Stimulated activated CD4-positive, alpha-beta T cell treated with anti-CD3 and anti-CD28 coated beads, Interleukin-1b, Interleukin-23, amount 100 ng/mL, for 1 hour (primary cell): ENCODE measurements at places on chromosomes 2 and 18.

DNA sequence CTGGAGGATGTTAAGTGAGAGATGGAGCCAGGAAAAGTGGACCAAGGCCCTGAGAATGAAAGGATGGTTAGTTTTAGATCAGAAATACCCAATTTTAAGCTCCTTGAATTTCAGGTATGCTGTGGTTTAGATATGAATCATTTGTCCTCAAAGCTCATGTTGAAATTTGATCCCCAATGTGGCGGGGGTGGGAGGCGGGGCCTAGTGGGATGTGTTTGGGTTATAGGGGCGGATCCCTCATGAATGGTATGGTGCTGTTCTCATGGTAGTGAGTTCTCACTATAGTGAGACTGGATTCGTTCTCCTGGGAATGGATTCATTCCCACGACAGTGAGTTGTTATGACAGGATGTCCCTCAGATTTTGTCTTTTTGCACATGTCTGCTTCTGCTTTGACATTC is 11.4 kb downstream of the MYO5B start:
- DNase-seq, result no peak

GRCh38 chr2:105725388-105725787 is 19.3 kb upstream of the NCK2 start:
- DNase-seq, result no peak

- no peak for DNase-seq
Measured at GRCh38 chr2:169189132-169189531, 119.8 kb downstream of the DHRS9 start.

DNA sequence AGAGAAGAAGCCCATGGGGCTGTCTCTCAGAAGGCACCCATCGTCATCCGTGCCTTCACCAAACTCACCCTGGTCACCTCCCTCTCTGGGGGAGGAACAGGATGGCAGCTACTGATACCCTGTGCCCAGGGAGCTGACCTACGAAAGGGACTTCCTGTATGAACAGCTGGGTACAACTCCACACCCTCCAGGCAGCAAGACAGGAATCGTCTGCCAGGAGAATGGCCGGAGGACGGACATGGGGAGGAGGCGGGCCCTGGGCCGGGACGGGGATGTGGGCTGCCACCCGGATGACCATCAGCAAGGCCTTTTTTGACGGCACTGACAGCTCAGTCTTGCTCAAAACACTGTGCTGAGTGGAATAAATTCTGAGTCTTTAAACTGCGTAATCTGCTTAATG is 243.6 kb downstream of the HDAC4 start:
- DNase-seq, result no peak

- DNase-seq, result no peak
Measured at GRCh38 chr2:60497500-60497899, 56.0 kb downstream of the BCL11A start.

DNA sequence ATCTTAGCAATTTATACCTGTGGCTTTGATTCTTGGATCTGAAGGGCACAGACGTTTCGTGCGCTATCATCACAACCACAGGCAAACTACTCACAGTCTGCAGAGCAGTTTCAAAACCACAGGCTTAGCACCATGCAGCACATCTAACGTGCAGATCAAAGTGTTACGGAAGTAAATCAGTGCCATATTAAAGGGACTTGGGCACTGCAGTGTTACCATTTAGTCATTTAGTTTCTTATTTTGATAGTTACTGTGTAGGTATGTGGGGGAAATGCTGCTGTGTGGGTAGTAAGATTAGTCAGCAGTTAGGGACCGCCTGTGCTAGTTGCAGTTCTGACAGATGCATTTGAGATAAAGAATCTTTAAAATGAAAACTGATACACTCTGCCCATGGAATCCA is 384.0 kb downstream of the NBAS start:
- peak; percentile 12 for DNase-seq

DNA sequence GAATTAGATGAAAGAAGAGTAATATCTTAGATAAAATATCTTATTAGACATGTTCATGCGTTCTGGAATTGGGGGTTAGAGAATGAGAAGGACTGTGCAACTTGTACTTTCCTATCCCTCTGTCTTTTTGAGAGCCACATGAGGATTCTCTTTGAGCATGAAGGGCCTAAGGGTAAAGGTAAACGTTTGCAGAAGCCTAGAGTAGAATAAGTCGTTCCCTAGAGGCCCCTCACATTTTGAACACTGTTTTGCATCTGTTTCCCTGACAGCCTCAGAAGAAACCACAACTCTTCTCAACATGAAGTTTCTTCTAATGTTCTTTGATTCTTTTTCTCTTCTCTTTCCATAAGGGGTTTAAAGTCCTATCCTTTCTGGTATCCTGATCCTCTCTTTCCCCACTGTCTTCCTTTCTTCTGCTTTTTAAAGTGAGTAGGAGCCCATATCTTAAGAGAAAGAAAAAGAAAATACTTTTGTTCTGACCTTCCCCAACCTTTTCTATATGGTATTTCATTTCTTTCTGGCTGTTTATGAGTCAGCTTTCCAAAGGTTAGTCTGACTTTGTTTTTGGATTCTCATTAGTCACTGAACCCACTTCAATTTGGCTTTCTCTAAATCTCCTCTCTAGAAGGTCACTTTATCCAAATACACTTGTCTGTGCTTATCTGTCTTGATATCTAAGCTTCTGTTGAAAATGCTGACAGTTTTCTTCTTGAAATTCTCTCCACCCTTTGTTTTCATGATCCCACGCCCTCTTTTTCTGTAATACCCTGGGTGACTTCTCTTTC is 34.8 kb downstream of the PPP1R1C start:
- no peak for DNase-seq

GRCh38 chr2:55885127-55885943 is 38.2 kb downstream of the EFEMP1 start:
- no peak for DNase-seq

- DNase-seq, result peak; percentile 19
Measured at GRCh38 chr18:47754311-47755101, 176.0 kb downstream of the SMAD2 start.

- DNase-seq, result no peak
Measured at GRCh38 chr2:202377207-202377761, 1.2 kb downstream of the BMPR2 start.

DNA sequence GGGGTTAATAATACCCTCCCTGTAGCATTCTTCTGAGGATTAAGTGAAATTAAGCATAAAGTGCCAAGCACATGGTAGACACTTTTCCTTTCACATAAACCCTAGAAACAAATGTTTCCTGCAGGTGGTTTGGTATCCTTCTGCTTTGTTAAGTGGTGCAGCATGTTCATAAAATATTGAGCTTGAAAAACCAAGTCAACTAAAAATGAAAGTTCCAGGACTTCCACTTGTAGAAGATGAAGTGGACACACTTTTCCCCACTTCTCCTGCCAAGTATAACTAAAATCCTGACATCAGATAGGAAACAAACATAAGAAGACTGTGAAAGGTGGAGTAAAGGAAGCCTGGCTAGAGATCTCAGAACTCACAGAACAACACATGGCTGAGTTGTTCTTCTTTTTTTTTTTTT is 90.5 kb downstream of the COLEC12 start:
- DNase-seq, result no peak

DNA sequence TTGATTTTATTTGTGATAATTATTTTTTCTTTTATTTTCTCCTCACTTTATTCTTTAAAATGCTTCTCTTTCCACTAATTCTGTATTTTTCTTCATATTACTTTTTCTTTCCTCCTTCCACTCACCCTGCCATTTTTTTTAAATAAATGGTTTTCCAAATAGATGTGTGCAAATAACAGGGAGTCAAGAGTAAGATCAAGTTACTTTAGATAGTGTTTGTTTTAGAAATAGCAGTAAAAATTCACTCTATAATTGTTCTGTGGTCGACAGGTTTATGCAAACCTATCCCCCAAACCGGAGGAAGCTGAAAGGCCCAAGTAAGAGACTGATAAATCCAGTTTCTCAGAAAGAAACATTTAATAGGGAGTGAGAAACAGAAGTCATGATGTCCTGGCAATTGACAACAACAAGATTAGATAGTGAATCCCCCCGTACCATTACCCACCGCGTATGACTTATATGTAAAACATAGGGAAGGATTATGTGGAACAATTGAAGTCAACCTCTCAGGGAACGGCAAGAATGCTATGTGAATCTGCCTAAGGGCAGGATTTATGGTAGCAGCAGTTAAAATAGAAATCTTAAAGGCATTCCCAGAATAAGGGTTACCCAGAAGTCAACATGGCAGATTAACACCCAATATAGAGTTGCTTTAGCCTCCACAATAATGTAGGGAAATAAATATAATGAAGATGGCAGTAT is 75.5 kb downstream of the KYNU start:
- DNase-seq, result no peak

DNA sequence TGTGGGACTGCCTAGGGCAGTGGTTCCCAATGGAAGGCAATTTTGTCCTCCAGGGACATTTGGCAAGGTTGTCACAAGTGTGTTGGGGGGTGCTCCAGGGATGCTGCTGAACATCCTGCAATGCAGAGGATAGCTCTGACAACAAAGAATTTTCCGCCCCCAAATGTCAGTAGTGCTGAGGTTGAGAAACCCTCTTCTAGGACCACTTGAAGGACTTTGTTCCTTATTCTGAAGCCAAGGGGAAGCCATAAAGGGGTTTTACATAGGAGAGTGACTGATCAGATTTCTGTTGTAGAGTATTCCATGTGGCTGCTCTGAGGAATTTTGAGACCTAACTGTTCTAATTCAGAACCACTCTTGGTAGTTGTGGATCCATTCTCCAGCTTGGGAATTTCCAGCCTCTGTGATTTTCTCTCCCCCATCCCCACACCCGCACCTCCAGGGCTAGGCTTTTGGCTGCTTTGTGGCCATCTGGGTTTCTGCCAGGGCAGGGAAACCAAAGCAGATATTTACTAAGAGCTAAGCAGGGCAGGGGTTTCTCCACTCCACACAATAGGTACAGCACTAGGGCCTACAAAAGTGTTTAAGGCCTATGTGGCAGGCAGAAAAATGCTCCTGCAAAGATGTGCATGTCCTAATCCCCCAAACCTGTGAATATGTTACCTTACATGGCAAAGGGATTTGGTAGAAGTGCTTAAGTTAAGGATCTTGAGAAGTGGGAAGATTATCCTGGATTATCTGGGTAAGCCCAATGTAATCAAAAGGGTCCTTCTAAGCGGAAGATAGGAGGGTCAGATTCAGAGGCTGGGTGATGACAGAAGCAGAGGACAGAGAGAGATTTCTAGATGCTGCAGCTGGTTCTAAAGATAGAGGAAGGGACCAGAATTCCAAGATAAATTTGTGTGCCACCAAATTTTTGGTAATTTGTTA is 135.4 kb downstream of the TMEM17 start:
- DNase-seq, result no peak

DNA sequence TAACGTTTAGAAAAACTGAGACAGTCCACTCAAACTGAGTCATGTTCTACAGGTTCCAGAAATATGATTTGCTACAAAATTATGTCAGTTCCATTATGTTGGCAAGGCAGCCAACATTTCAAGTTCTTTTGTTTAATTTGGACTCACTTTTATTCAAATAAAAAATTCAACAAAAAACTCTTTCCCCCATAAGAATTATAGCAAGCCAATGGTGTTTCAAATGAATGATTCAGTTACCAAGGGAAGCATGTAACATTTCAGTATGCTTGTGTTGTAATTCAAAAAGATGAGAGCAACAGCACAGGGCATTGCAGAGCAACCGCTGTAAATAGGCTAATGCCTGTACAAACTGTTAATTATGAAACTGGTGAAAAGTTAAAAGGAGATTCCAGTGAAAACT is 140.8 kb downstream of the FIGN start:
- no peak for DNase-seq

GRCh38 chr2:160006475-160006874 is 55.9 kb downstream of the PLA2R1 start:
- no peak for DNase-seq

DNA sequence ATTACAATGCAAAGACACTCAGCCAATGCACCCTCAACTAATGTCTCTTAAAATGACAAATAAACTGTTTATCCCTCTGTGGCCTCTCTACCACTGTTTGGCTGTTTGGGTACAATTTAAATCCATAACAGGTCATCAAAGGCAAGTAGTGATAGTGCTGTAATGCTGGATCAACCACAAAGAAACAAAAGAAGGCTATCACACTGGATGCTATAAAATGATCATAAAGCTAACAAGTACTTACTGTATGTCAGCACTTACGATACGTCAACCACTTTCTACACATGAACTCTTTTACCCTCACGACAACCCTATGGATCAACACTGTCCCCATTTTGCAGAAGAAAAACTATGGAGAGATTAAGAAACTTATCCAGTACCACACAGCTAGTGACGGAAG is 54.1 kb downstream of the RNU4ATAC start:
- no peak for DNase-seq

- DNase-seq, result no peak
Measured at GRCh38 chr2:234994438-234995321, 42.9 kb downstream of the SH3BP4 start.

DNA sequence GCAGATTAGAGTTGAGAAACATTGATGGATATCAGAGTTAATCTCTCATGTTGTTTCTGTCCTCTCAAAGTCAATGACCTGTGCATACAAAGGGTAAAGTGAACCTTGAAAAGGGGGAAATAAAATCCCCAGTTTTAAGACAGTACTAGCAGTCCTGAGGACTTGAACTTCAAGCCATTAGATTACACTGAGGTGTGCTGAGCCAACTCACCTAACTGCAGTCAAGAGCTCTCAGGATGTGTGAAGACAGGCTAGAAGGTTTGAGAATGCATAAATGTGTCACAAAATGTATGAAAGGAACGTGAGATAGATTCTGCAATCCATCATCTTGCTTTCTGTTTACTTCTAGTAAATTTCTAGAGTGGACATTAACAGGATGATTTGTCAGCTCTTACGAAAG is 35.5 kb downstream of the DOCK10 start:
- DNase-seq, result no peak

GRCh38 chr18:67977067-67977616 is 460.6 kb upstream of the DSEL start:
- DNase-seq, result no peak

DNA sequence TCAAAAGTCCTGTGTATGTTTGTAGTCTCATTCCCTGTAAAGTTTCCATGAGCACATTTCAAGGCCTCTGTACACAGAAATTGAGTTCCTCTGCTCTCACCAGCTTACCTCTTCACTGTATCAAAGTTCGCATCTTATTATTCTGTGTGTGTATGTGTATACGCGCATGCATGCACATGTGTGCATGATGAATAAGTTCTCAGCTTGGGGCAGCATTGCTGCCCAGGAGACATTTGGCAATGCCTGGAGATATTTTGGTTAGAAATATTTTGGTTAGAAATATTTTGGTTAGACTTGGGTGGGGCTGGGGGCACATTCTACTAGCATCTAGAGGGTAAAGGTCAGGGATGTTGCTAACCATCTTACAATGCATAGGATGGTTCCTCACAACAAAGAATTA is 23.4 kb downstream of the TCF7L1 start:
- no peak for DNase-seq

DNA sequence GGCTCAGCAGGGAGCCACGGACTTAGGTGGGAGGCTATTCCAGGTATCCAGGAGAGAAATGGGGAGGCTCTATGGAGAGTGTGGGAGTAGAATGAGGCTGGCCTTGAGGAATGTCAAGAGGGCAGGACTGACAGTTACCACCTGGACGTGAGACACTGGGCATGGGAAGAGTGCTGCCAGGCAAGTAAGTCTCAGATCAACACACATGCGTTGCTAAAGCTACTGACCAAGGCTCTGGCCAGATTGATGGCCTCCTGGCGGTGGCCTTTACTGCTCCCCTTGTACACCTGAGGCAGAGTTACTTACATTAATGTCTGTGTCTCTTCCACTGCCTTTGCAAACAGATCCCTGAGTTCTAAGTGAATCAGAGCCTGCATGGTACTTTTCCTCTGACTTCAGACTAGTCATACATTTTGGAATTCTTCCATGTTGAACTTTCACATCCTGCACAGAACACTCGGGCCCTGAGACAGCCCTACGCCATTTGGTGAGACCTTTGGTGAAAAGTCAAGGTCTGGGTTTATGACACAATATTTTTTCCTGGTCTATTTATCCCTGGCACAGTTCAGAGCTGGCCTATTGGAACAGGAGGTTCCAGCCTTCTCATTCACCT is 398.8 kb upstream of the TRIB2 start:
- no peak for DNase-seq
